ENCODE measurements at places on chromosomes 6 and 20.

- peak within 1 kb of the TSS; percentile 89 for H3K4me3 ChIP-seq
- H3K4me1 ChIP-seq = peaks cover 23% of the 10 kb centered on the region
- H3K36me3 ChIP-seq = peaks cover 4% of the 10 kb centered on the region
- peak within 1 kb of the TSS; percentile 89 for H3K27ac ChIP-seq
Observed at GRCh38 chr6:1311400-1312202, at the start of gene FOXQ1. Gene FOXQ1, plus strand, starts transcription at chr6:1312098. Its CDS starts 607 bp downstream, at chr6:1312705.

DNA sequence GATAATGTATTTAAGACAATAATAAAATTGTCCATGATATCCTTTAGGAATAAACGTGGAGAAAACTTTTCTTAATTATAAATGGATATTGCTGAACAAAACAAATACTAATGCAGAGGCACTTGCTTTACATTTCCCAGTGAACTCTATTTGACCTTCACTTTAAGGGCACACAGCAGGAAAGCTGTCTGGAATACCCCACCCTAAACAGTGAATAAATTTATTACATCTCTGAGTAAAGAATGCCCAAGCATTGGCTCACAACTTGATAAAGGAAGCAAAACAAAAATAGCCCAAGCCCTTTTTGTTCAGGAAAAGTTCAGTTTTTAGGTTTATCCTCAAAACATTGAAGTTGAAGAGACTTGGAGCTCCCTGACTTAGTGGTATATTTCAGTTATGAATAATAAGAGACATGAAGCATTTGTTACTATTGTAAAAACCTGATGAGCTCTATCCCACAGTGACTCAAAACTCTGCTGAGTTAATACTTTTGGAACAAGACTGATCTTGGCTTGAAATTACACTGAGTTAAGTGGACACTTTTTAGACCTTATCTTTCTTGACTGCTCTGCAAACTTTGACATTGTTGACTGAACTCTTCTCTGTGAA, 353.9 kb downstream of the BCKDHB start:
- DNase-seq = no peak
- peaks cover 3% of the 10 kb centered on the region for H3K4me1 ChIP-seq
- H3K4me3 ChIP-seq = no peak overlapping the region
- no peak overlapping the region for H3K27ac ChIP-seq

DNA sequence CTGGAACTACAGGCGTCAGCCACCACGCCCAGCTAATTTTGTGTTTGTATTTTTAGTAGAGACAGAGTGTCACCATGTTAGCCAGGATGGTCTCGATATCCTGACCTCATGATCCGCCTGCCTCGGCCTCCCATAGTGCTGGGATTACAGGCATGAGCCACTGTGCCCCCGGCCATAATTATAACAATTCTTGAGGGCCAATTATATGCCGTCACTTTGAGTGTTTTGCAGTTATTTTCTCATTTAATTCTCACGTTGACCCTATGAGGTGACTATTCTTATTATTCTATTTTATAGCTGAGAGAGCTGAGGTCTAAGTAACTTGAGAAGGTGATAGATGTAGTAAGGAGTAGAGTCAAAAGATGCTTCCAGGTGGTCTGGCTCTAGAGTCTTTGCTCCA, 13.0 kb downstream of the MYO6 start:
- no peak overlapping the region for H3K27ac ChIP-seq
- no peak overlapping the region for H3K4me3 ChIP-seq
- H3K4me1 ChIP-seq = peaks cover 4% of the 10 kb centered on the region

- peak overlapping the region; percentile 96 for H3K27ac ChIP-seq
- H3K36me3 ChIP-seq = peaks cover 7% of the 10 kb centered on the region
- H3K4me3 ChIP-seq = peak overlapping the region; percentile 83
- peak; percentile 69 for DNase-seq
- peaks cover 40% of the 10 kb centered on the region for H3K27me3 ChIP-seq
- peaks cover 27% of the 10 kb centered on the region for H3K4me1 ChIP-seq
Observed at GRCh38 chr6:10838794-10839333, 525 bp upstream of the MAK start.

- no peak overlapping the region for H3K27ac ChIP-seq
- H3K4me3 ChIP-seq = no peak overlapping the region
- H3K27me3 ChIP-seq = peaks cover 10% of the 10 kb centered on the region
- DNase-seq = no peak
- H3K36me3 ChIP-seq = no peaks in the 10 kb centered on the region
Observed at GRCh38 chr6:142544199-142544838, 242.5 kb downstream of the ADGRG6 start.

GRCh38 chr6:158653577-158654354, 3.9 kb downstream of the SYTL3 start:
- peaks cover 22% of the 10 kb centered on the region for H3K27me3 ChIP-seq
- peaks cover 51% of the 10 kb centered on the region for H3K4me1 ChIP-seq
- peak overlapping the region; percentile 92 for H3K27ac ChIP-seq
- peak; percentile 84 for DNase-seq

GRCh38 chr6:3019065-3019464, 19.4 kb downstream of the NQO2 start:
- peaks cover 16% of the 10 kb centered on the region for H3K4me1 ChIP-seq
- H3K27ac ChIP-seq = no peak overlapping the region
- no peak for DNase-seq
- no peak overlapping the region for H3K4me3 ChIP-seq

- peaks cover 9% of the 10 kb centered on the region for H3K4me1 ChIP-seq
- no peak overlapping the region for H3K27ac ChIP-seq
- H3K36me3 ChIP-seq = no peaks in the 10 kb centered on the region
- DNase-seq = no peak
- no peak overlapping the region for H3K4me3 ChIP-seq
- peaks cover 5% of the 10 kb centered on the region for H3K27me3 ChIP-seq
Observed at GRCh38 chr6:25487012-25487411, 165.0 kb upstream of the SCGN start.

DNA sequence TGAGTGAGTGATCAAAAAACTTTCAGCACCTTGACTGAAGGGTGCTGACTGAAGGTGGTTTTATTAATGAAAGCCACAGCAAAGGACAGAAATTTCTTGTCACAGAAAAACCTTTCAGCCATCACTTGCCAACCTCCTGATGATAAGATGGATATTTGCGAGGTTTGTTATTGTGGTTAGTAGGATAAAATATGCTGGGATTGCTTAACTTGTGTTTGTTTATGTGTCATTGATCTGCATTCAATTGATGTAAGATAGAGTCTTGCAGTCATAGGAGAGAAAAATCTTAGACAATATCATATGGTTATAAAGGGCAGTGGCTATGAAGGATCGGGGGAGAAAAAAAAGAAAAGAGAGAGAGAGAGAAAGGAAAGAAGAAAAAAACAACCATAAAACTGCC, 1.2 kb downstream of the TSBP1 start:
- H3K27me3 ChIP-seq = peaks cover 12% of the 10 kb centered on the region
- no peaks in the 10 kb centered on the region for H3K36me3 ChIP-seq
- peaks cover 6% of the 10 kb centered on the region for H3K4me1 ChIP-seq
- H3K27ac ChIP-seq = no peak overlapping the region

- DNase-seq = no peak
- H3K36me3 ChIP-seq = peaks cover 4% of the 10 kb centered on the region
- H3K27me3 ChIP-seq = no peaks in the 10 kb centered on the region
- peaks cover 18% of the 10 kb centered on the region for H3K4me1 ChIP-seq
- no peak overlapping the region for H3K4me3 ChIP-seq
Observed at GRCh38 chr6:20696676-20697075, 162.4 kb downstream of the CDKAL1 start.

DNA sequence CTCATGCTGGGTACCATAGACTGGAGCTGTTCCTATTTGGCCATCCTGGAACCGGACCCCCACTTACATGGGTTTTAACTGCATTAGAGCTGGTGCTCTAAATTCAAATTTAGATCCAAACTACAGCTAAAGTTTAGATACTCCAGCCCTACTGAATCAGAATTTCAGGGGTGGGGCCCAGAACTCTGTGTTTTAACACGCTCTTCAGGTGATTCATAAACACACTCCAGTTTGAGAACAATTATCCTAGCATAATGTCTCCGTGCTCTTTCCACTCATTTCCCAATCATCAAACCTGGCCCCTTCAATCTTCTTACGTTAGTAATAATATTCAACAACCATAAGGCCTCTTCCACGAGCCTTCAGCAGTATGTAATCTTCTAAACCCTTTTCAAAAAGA, 15.3 kb downstream of the TRPC4AP start:
- H3K4me3 ChIP-seq = no peak overlapping the region
- H3K27ac ChIP-seq = no peak overlapping the region
- H3K27me3 ChIP-seq = no peaks in the 10 kb centered on the region
- DNase-seq = no peak
- peaks cover 50% of the 10 kb centered on the region for H3K36me3 ChIP-seq

DNA sequence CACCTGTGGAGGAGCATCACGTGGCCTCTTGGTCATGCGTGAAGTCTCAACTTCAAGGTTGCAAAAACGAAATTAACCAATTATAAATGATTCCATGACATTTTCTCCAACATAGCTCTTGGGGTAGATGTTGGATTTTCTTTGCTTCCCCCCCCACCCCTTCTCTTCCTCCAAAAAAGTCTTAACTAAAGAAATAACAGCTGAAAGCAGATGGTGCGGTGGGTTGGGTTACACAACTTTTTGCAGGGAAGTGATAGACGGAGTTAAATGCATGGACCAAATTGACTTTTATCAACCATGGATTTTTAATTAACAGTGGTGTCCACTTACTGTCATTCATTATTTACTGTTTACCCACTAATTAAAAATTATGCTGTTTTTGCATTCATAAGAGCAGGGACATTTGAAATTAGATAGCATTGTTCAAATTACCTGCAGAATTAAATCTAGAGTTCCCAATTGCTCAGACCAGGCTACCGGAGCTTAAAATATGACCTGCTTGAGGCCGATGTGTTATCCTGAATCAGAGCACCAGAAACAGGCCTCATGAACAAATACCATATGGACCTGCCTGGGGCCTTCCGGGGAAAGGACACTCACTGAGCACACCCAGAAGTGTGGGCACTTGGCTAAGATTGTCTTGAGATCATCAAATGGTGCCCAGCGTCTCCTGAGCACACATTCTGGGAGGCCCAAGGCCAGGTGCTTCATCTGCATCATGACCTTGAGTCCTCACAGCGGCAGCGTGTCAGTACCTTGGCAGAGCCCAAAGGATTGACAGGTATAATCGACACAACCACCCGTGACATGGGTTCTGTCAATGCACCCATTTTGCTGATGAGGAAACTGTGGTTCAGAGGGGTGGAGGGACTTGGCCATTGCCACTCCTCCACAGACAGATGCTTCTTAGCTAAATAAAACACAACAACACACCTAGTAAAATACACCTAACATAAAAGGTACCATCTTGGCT, 41.5 kb downstream of the APCDD1L start:
- H3K36me3 ChIP-seq = peaks cover 28% of the 10 kb centered on the region
- H3K4me1 ChIP-seq = no peaks in the 10 kb centered on the region
- H3K27me3 ChIP-seq = peaks cover 8% of the 10 kb centered on the region
- no peak overlapping the region for H3K27ac ChIP-seq

GRCh38 chr6:118054082-118054481, 147.0 kb downstream of the SLC35F1 start:
- H3K27ac ChIP-seq = no peak overlapping the region
- H3K4me1 ChIP-seq = no peaks in the 10 kb centered on the region
- no peaks in the 10 kb centered on the region for H3K36me3 ChIP-seq
- H3K4me3 ChIP-seq = no peak overlapping the region

- no peak for DNase-seq
- no peak overlapping the region for H3K4me3 ChIP-seq
- H3K4me1 ChIP-seq = no peaks in the 10 kb centered on the region
Observed at GRCh38 chr6:135479601-135480000, 17.9 kb downstream of the AHI1 start.

DNA sequence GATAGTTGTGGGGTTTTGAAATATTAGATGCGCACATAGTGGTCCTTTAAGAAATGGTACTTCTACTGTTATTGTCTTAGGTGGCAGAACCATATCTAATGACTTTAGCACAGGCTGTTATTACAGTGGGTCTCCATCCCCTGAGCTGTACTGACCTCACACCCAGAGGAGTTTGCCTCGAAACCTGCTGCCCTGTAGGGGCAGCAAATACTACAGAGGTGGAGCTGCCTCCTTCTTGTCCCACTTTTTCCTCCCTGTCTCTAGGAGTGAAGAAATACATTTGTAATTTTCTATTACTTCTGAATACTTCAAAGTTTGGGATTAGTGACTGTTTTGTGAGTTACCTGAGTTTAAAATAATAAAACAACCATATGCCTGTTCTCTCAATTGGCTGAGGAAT, 8.2 kb downstream of the TRIM31 start:
- H3K4me1 ChIP-seq = peaks cover 45% of the 10 kb centered on the region
- peaks cover 49% of the 10 kb centered on the region for H3K27me3 ChIP-seq
- DNase-seq = no peak
- no peak overlapping the region for H3K4me3 ChIP-seq
- no peak overlapping the region for H3K27ac ChIP-seq
- H3K36me3 ChIP-seq = no peaks in the 10 kb centered on the region

DNA sequence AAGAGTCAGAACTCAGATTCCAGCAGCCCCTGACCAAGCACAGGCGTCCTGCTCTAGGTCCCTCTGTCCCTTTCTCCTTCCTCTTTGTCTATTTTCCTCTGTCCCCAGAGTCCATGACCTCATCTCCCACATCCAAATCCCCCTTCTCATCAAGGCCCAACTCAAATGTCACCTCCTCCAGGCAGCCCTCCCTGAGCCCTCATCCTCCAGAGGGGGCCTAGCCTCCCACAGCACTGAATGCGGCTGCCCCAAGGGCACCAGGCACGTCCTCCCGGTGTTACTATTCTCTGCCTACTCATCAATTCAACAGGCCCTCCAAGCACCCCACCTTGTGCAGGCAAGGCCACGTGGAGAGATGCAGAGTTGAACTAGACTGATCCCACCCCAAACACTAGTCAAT, 49.7 kb downstream of the GRM4 start:
- no peaks in the 10 kb centered on the region for H3K4me1 ChIP-seq
- no peaks in the 10 kb centered on the region for H3K36me3 ChIP-seq
- no peak overlapping the region for H3K27ac ChIP-seq
- no peak overlapping the region for H3K4me3 ChIP-seq

- no peaks in the 10 kb centered on the region for H3K36me3 ChIP-seq
- no peaks in the 10 kb centered on the region for H3K27me3 ChIP-seq
- DNase-seq = no peak
- no peak overlapping the region for H3K4me3 ChIP-seq
Observed at GRCh38 chr6:19035461-19036195, 648.5 kb downstream of the RNF144B start.

DNA sequence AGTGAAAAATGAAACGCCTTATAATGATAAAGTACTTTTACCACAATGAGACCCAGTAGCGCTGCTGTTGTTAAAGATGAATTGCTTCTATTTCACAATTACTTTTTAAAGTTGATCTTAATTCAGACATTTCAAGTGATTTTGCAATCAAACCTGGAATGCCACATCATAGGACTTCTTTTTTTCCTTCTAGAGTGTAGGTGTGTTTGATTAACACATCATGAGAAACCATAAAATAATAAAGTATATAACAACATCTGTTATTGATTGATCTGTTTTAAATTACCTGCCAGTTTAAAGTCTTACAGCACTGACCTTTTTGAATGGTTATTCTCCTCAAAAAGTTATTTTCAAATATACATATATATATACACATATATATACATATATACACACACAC, 38.6 kb downstream of the HEBP2 start:
- no peak for DNase-seq
- H3K4me1 ChIP-seq = peaks cover 5% of the 10 kb centered on the region
- no peaks in the 10 kb centered on the region for H3K27me3 ChIP-seq
- H3K4me3 ChIP-seq = no peak overlapping the region
- no peak overlapping the region for H3K27ac ChIP-seq

All from stimulated activated naive B cell treated with anti-CD40 and anti-IgM and Interleukin-4, amounts not matched to agents 10 μg/mL and 1 μg/mL and 100 μg/mL, for 72 hours (primary cell).